ENCODE measurements at places on chromosomes 4 and X. TPM values are rescaled to one million over a fixed set of nuclear protein-coding genes. Genes with fewer than 3 reads are reported as not detected.

The GABRE gene
- 23.0 TPM for total RNA-seq

The TLR1 gene
- total RNA-seq = 1.4 TPM

The CTAG2 gene
- not detected for total RNA-seq

The RPL34 gene
- total RNA-seq = 773 TPM

The PPP1R3F gene
- total RNA-seq = 7.3 TPM

The DCHS2 gene
- not detected for total RNA-seq

The ITIH6 gene
- total RNA-seq = not detected

The TRIM60 gene
- total RNA-seq = not detected

The GABRG1 gene
- total RNA-seq = not detected

The MTTP gene
- total RNA-seq = under 0.01 TPM

The GLOD5 gene
- not detected for total RNA-seq

The TRIM75 gene
- total RNA-seq = not detected
